ENCODE measurements at places on chromosomes 2 and 18.

DNA sequence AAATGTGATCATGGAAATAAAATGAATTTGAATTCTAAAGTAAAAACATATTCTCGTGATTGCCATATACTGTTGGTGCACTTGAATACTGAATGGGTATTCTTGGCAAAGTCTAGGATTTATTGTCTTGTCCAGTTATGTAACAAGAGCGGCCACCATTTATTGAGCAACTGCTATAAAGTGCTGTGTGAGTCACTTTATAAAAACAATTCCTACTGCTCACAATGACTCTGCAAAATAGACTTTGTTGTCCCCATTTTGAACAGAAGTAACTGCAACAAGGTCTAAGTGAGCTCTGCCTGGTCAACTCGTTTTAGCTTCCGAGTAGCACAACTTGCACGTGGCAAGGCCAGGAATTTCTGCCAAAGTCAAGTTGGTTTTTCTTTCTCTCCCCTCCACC, 995.6 kb upstream of the FANCL start:
- no peak for DNase-seq

- no peak for DNase-seq
Measured at GRCh38 chr2:110101901-110102803, 13.5 kb downstream of the MALL start.

DNA sequence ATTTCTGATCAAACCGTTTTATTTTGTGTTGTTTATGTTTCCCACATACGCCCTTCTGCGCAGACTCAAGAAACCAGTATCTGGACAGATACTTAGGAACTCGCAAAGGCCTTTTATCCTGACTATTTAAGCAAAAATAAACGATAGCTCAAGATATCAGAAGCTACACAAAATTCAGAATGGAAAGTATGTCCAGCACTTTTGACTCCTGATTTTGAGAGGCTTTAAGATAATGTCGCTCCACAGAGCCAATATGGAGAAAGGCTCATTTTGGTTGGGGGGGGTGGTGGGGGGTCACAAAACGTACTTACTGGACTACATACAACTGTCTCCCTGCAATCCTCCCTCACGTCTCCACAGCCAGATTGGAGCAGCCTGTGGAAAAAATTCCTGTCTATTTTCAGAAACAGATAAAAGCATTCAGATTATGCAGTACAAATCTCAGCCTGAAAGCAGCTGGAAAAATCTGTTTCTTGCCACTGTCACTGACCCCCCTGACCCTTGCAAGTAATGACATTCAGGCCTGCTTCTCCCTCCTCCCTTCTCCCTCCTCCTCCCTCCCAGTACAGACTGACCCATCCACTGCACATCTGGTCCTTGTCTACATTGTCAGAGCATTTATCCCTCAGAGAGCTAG, 34.9 kb upstream of the LCLAT1 start:
- DNase-seq = no peak

GRCh38 chr2:120348737-120349439, 3.0 kb downstream of the INHBB start:
- DNase-seq = no peak

- no peak for DNase-seq
Measured at GRCh38 chr2:109324861-109325260, 195.9 kb downstream of the SH3RF3 start.

- DNase-seq = peak; percentile 26
Measured at GRCh38 chr2:45567974-45568789, 42.9 kb downstream of the SRBD1 start.

- DNase-seq = no peak
Measured at GRCh38 chr2:28991460-28991859, 10.4 kb downstream of the TOGARAM2 start.

GRCh38 chr2:148096012-148096411, 75.1 kb downstream of the MBD5 start:
- DNase-seq = no peak

- DNase-seq = no peak
Measured at GRCh38 chr2:120522151-120522751, 176.3 kb downstream of the INHBB start.

DNA sequence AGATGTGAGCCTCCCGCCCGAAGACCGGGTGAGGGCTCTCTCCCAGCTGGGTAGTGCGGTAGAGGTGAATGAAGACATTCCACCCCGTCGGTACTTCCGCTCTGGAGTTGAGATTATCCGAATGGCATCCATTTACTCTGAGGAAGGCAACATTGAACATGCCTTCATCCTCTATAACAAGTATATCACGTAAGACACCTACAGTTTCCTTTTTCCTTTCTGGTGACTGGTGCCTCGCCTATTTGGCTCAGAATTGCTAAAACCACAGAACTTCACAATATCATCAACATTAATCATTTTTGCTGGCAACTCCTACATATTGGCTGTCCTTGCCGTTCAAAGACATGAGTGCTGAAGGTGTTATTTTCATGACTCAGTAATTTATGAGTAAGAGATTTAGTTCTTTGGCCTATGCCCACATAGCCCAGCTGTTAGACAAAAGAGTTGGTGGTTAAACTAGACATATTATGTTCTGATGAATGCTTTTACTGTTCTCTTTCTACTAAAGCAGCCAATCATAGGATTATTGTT, 2.2 kb downstream of the STAMBP start:
- DNase-seq = no peak

DNA sequence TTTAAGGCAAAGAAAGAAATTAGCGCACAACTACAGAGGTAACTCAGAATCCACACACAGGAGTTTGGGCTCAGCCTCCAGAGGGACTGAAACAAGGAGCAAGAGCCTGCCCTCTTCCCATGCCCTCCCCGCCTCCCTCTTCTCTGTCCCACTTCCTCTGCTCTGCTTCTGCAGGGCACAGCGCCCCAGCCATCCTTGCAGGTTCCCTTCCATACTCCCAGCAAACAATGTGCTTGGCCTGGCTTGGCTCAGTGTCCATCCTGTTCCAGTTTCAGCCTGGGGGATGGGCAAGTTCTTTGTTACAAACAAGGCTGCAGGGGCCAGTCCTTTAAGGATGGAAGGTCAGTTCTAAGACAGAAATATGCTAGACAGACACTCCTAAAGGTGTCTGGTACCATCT, 133.5 kb downstream of the CDH20 start:
- DNase-seq = no peak

GRCh38 chr2:99200076-99200800, 19.3 kb downstream of the MRPL30 start:
- no peak for DNase-seq

DNA sequence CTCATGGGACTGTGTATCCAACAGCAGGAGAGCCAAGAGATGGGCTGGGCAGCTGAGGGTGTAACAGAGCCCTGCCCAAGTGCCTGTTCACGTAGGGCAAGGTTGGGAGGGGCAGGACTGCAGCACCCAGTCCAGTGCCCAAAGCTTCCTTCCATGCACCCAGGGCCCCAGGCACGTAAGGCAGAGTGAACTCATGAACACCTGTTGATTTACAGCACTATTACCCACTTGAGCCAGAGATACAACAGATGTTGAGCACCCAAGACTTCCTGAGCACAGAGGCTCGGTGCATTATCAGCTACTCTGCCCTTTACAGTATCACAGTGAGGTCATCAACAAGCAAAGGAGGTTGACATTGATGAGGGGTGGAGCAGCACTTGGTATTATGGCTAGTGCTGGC, 50.2 kb upstream of the FHL2 start:
- DNase-seq = no peak

Data from thymus (tissue), 14 donors.